NCI-H2107 (cell line): ENCODE measurements at places on chromosomes 5 and 9.

DNA sequence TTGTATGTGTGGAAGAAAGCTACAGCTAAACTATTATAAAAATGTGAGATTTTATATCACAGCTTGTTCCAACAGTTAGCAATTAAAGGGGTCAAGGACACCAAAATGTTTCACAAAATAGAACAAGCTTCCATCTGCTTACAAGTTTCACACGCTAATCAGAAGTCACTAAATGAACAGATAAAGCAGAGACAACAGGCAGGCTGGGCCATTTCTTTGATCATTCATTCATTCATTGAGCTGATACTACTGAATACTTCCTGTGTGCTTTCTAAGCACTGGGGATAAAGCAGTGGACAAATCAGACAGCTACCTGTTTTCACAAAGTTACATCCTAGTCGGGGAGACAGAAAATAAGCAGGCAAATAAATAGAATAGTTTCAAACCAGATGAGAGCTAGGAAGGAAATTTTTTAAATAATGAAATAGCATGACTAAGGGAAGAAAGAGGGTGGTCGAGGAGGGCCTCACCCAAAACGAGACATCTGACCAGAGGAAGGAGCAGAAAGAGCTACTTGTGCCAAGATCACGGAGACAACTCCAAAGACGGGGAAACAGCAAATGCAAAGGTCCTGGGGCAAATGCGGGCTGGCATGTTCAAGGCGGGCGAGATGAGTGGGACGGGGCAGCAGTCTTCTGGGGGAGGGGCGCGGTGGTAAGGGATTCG, 1.2 kb downstream of the MAPK9 start:
- no peak for DNase-seq

- peak; percentile 16 for DNase-seq
Measured at GRCh38 chr9:73683862-73684591, 532.4 kb downstream of the ANXA1 start.

DNA sequence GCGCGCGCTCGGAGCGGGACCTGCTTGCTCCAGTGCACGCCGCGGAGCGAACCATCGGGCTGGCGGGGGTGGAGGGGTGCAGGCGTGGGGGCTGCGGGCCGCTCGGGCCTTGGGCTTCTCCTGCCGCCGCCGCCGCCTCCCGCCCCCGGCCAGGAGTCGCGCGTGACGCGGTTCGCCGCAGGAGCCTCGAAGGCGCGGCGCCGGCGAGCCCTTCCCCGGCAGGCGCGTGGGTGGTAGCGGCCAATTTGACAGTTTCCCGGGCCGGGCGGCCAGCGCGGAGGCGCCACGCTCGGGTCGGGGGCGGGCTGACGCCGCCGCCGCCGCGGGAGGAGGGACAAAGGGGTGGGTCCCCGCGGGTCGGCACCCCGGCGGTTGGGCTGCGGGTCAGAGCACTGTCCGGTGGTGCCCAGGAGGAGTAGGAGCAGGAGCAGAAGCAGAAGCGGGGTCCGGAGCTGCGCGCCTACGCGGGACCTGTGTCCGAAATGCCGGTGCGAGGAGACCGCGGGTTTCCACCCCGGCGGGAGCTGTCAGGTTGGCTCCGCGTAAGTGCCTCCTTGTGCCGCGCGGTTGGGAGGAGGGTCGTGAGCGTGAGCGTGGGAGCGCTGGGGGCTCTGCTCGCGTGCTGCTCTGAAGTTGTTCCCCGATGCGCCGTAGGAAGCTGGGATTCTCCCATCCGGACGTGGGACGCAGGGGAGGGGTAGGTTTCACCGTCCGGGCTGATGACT, at the start of gene TJP2:
TJP2 (plus strand) TSS at position 387 of the 725 bp plus-strand sequence; CDS start at position 483, 96 bp downstream.
- no peak for DNase-seq

GRCh38 chr5:72185496-72186329, 78.4 kb downstream of the MAP1B start:
- no peak for DNase-seq

DNA sequence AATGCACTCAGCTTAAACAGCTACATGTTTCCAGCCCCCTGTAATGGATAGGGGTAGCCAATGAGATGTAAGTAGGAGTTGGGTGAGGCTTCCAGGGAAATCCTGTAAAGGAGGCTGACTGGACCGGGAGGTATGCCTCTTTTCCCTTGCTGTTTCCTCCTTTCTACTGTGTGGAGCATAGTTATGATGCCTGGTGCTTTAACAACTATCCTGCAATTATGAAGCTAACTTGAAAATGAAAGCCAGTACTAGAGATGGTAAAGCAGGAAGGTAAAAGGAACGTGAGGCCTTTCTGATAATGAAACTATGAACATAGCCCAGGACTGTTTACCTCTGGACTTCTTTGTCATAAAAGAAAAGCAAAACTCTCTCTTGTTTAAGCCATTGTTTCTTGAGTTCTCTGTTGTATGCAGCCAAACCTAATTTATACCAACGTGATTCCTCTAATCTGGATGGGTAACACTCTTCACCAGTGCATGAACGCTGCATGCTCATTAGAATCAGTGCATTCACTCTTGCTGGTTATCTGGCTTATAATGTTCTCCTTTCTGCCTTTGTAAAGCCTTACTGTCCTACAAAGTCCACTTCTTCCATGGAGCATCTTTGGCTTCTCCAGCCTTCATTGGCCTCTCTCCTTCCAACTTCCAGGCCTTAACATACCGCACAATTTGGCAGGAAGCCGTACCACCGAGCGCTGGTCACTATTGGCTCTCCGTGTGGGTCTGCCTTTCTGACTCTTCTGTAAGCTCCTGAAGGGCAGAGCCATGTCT, 8.3 kb upstream of the ARHGEF28 start:
- no peak for DNase-seq

DNA sequence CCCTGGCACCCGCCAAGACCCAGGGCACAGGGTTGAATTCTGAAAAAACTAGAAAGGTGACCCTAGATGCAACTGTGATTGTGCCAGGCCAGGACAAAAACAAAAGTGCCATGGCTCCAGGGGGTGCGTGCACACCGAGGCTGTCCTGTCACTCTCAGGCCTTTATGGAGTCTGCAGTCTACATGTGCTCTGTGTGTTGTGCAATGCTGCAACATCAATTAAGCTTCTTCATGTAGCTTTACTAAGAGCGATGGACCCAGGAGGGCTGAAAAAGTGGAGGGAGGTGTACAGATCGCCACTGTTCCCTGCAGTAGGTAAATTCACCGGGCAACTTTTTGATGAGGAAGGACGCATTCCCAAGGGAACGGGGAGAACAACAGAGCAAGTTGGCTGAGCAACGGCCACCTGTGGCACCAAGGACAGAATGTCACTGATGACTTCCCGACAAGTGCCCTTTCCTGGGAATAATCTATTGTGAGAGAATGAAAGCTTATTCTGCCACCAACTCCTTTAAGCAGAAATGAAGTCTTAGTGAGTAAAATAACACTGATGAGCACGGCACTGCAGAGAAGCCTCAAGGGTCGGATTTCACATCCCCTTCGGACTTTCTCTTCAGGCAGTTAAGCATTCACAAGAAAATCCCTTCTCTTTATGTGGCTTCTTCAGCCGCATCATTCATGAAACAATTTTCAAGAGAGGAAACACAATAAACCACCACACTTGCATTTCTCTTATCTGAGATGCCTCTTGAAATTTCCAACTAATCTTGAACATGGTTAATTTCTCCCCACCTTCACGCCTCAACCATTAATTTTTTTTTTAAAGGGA, 149.6 kb downstream of the DROSHA start:
- DNase-seq: no peak

- DNase-seq: no peak
Measured at GRCh38 chr5:136080483-136081216, 51.9 kb downstream of the TGFBI start.

DNA sequence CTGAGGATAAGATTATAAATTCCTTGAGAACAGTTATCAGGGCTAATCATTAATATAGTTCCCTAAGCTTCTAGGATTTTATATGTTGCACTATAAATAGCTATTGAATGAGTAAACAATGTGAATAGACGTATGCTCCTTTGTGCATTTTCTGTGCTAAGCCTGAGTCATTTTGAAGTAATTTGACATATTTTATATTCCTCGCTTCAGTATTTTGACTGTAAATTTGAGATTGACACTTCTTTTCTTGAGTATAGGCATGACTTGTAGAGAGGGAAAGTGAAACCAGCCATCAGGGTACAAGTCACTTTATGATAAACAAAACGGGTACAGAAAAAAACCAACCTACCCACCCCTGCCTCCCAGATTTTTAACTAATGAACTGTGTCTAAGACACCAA, 367.7 kb upstream of the PRR16 start:
- DNase-seq: no peak

DNA sequence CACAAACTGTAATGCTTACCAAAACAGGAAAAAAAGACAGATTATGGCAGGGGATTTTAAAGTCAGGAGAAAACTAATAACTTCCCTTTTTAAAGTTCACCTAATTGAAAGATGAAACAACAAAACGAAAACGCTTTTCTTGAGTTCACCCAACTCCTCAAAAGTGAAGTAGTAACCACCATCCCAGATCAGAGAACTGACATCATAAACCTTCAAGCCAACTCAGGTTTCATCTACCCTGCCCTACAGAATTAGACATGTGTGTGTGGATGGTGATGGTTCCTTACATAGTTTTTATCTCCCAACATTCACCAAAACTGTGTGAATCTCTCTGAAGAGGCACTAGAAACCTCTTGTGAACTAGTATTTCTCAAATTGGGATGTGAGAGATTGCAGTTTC, 195.2 kb upstream of the PTGER4 start:
- no peak for DNase-seq

GRCh38 chr5:170541146-170541769, 37.4 kb downstream of the KCNIP1 start:
- DNase-seq: no peak

DNA sequence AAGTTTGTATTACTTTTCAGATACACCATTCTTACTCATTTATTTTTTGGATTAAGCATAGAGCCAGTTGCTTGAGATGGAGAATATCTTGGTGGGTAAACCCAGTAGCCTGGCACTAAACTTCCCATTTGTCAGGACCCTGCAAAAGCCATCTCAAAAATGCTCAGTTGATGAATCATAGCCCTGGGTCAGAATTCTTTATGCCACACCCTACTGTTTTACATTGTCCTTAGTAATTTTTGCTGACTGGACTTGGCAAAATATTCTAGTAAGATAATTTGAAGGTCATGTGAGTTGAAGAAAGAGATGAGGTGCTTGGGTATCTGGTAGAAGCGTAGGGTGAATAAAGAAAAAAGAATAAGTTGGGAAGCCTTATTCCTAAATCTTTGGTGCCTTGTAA, 50.7 kb downstream of the C7 start:
- DNase-seq: no peak

DNA sequence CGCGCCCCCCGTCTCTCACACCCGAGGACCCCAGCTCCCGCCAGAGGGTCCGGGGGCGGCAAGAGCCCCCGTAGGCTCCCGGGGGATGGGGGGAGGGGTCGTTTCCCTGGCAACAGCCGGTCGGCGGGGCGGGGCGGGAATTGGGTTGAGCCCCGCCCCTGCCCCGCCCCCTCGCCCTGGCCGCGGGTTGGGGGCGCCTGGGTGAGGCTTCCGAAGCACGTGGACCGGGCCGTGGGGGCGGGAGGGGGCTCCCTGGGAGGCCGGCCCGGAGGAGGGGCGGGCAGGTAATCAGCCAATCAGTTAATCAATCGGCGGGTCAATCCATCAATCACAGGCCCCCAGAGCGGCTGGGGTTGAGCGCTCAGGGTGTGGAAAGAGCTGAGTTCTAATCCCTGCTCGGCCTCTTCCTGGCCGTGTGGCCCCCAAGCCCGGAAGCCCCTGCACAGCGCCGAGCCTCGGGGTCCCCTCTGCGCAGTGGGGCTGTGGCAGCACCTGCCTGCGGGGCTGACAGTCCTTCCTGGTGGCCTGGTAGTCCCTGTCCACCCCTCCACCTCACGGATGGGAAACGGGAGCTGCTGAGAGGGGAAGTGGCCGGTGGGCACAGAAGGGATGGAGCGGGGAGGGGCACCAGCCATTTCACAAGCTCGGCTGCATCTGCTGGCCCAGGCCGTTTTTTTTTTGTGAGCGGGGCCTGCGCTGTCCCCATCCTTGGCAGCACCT, 174.2 kb upstream of the IER5L start:
- DNase-seq: no peak

DNA sequence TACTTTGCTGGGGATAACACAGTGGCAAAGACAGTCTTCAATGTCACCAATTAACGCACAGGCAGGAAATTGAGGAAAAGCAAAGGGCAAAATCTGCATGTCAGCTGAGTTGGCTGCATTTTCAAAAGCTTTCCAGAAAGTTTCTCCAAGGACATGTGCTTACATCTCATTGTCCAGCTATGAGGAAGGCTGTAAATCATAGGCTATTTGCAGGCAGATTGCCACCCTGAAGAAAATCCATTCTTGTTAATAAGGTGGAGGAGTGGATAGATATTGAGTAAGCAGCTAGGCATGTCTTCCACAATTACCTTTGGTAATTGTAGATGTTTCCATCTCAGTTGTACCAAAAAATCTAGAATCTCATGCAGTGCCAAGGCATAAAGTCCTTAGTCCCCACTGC, 278.0 kb upstream of the NUDT12 start:
- no peak for DNase-seq

DNA sequence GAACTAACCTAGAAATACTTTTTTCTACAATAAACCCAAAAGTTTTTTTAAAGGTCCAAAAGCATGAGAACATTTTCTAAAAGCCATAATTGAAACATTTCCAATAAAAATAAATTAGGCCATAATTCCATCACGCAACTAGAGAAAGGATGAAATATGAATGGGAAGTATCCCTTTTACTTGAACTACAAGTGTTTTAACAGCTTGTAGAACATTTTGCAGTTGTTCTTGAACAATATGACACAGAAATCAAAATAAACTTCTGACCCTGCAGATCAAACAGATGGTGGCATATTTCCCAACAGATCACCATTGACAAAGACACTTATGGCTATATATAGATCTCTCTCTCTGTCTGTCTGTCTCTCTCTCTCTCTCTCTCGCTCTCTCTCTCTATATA, 624.4 kb downstream of the PSAT1 start:
- no peak for DNase-seq

GRCh38 chr9:86281593-86282076, 703 bp downstream of the ISCA1 start:
- DNase-seq: no peak

DNA sequence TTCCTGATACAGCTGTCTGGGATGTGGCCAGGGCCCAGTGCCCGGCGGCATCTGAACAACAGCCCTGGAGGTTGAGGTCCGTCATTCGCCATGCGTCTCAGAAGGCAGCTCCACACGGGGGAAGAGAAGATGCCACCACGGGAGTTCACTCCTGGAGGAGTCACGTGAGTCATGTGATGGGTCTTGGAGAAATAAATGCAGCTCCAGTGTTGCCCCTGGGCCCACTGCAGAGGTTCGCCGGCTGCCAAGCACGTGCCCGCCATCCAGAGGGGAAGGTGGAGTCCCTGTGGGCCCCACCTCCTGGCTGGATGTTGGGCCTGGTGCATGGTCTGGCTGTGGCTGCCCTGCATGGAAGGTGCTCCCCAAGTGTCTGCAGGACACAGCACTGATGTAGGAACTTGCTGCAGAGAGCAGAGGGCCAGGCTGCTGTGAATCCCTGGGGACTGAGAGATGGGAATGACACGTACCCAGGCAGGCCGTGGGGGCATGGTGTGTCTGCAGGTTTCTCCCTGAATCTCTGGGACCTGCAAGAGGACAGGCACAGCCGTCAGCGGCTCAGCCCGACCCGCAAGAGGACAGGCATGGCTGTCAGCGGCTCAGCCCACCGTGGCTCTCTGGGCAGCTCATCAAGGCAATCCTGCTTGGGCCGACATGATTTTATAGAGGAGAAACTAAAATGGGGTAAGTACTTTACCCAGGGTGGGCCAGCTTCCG, 418.3 kb upstream of the IRX4 start:
- no peak for DNase-seq
